Forelimb muscle (tissue), 1 donor: ENCODE measurements at places on chromosomes 2 and 18. TPM values are rescaled to one million over a fixed set of nuclear protein-coding genes. Genes with fewer than 3 reads are reported as not detected.

The FOXI3 gene
- polyA plus RNA-seq, result 0.05 TPM

The KYNU gene
- polyA plus RNA-seq, result 0.67 TPM

The TBR1 gene
- not detected for polyA plus RNA-seq

The TFCP2L1 gene
- 0.09 TPM for polyA plus RNA-seq

The COBLL1 gene
- polyA plus RNA-seq, result 6.4 TPM

The CXCR4 gene
- 32.8 TPM for polyA plus RNA-seq

The RAD51AP2 gene
- 0.11 TPM for polyA plus RNA-seq

The CHRNA1 gene
- 158 TPM for polyA plus RNA-seq

The ALK gene
- polyA plus RNA-seq, result 0.03 TPM
